Fibroblast of lung (primary cell): ENCODE measurements at places on chromosomes 16 and 17.
A peak's percentile ranks its signal among the peaks of the same experiment; 100 is the strongest.

DNA sequence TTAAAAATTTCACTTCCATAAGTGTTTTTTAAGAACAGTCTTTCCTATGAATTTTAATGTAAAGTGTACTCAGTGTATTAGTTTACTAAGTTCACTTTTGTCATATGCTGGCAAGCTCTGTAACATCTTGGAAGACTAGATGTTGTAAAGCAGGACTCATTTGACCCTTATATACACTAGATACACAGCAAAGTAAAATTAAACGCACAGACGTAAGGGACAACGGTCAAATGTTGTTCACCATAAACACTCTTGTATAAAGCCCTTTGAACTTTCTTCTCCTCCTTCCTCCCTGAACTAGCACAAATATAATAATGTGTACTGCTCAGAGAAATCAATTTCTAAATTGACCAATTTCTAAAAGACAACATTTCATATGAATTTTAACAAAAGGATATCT, 7.0 kb upstream of the GOT2 start:
- DNase-seq: no peak

DNA sequence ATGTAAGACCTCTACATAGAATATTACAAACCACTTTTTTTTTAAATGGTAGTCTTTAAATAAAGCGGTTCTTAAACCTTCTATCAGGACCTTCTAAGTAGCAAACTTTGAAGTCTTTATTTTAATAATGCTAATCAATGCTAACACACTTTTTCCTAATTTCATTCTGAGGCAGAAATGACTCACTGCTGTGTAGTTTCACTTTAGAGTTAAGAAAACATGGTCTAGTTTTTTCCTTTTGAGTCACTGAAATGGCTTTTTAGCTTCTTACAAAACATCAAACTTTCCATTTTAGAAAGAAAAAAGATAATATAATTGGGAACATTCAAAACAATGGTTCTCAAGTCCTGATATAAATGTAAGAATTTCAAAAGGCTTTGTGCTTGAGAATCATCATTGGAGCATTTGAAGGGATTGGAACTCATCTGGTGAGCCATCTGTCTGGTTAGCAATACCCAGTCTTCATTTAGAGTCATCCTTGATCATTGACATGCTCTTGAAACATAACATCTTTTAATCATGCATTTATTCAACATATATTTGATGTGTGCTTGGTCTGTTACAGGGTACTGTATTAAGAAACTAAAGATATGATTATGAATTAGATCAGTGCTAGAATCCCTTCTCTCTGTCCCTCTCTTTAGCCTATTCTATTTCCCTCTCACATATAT, 258.3 kb upstream of the MON1B start:
- peak; percentile 44 for DNase-seq

DNA sequence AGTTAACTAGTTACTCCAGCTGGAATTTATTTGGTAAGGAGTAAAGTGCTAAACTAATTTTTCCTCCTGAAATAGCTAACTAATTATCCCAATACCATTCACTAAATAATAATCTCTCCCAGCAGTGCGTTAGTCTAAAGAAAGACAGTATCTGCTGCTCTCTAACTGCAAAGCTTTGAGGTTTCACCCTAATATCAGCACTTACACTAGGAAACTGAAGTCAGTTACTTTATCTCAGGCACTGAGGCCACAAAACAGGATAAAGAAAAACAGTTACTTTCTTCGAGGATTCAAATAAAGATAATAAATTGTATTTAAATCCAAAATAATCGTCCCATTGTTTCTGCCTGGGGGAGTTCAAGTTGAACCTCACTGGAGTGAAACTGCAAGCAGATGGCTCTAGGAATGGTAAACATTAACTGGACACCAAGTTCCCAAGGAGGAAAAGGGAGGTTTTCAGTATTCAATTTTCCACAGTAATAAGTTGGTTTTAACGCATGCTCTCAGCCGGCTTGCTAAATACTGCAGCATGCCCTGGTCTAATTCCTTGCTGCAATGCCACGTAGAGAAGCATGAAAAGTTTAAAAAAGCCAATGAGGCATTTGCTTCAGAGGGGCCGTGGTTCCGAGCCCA, 20.0 kb upstream of the FOXJ1 start:
- no peak for DNase-seq

DNA sequence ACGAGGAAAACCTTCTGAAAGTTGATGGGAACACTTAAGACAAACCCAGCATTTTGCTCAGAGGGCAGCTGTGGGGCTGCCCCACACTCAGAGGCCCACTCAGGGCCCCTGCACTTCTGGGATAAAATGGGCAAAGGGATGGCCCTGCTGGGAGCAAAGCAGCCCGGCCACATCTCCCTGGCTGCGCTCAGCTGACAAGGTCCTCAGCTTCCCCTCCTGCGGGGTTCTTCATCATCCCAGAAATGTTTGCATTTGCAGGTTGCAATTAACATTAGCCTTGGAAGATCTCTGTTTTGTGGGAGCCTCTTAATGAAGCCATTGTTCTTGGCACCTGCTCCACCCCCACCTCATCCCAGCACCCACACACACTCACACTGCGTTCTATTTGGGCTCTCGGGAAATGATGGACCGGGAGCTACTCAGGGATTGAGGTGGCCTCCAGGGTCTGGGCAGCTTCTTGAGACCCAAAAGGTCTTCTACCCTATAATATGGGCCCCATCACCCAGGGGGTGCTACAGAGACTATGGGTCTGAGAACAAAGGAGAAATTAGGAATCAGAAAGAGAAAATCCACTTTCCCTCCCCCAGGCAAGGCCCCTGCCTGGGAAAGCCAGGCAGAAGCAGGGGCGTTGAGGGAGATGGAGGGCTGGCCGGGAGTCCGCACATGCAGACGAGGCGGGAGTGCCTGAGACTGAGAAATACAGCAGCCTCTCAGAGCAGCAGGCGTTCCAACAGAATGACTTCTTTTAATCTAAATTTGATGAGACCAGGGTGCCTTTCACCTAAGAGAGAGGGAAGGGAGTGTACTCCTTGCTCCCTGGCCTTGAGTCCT, 53.7 kb upstream of the RPL38 start:
- DNase-seq: no peak

DNA sequence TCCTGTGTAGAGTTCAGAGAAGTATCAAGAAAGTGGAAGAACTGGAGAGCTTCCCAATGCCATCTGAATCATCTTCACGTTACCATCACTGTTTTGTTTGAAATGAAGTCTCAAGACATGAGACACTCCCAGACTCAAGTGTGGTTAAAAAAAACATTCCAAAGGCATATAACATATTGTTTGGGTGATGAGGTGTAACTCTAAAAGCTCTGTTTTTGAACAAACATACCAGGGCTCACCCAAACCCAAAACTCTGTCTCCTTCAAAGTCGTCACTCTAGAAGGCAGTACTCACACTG, 6.3 kb upstream of the ZCCHC14 start:
- DNase-seq: peak; percentile 86
